ENCODE measurements at places on chromosomes 2 and 18.

GRCh38 chr2:156319811-156320485 lies 12.6 kb downstream of the NR4A2 start:
- DNase-seq, result peak; percentile 54

DNA sequence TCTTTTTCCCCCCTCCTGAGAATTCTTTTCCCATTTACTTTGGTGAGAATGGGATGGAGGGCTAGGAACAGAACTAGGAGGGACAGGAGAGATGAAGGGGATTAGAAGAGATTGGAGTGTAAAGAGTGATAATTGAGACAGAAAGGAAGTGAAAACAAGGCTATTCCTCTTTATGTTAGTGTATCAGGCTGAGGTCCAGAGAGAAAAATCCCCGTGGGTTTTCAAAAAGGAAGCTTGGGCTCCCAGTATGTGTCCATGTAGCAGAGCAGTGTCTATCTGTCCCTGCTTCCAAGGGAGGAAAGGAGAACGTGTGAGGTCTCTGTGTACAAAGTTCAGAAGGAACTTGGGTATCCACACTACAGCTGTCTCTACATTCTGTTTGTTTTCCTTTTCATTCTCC lies 59.9 kb upstream of the KCNE4 start:
- DNase-seq, result no peak

DNA sequence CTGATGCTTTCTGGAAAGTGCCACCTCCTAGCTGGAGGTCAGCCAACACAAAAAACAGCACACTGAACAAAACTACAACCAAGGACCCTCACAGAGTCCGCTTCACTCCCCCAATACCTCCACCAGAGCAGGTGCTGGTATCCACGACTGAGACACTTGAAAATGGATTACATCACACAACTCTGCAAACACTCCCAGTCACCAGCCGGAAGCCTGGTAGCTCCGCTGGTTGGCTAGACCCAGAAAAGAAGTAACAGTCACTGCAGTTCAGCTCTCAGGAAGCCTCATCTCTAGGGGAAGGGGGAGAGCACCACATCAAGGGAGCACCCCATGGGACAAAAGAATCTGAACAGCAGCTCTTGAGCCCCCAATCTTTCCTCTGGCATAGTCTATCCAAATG lies 175.4 kb downstream of the LCLAT1 start:
- DNase-seq, result no peak

- DNase-seq, result no peak
Measured at GRCh38 chr2:70328921-70329561, 27.2 kb upstream of the FAM136A start.

- peak; percentile 37 for DNase-seq
Measured at GRCh38 chr2:4903656-4904348, 788.4 kb upstream of the SOX11 start.

DNA sequence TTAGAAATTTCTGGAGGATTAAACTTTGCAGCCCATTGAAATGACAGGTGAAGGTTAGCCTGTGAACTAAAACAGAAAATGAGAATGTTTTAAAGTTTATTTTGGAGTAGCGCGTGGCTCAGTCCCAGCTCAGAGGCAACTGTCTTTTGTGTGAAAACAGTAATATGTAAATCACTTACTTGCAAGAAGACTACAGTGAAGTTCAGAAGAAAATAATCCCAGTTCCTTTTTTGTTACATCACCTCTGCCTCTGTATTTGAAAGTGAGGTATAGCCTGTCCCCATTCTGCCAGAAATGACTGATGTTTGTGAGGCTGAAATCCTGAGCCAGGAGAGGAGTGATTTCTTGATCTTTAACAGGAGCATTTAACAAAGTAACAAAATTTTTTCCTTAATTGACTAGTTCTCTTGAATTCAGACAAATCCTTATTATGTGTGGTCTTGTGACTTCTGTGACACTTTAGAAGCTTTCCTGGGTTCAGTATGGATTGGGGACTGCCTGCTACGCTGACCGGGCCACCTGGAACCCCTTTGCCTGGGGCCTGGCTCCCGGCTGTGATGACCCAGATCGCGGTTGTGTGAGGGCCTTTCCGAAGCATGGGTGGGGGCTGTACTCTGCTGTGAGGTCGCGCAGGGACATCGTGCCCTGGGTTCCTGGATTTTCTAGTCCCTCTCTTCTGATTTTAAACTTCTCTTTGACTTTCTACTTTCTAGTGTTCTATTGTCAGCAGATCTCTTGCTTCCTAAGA lies 24.3 kb downstream of the TRAPPC12 start:
- no peak for DNase-seq

- DNase-seq, result peak; percentile 99
Measured at GRCh38 chr2:195656859-195657633, at the start of gene SLC39A10. Gene SLC39A10 (plus strand): TSS chr2:195657226. CDS start chr2:195680043, 22,817 bp downstream.

DNA sequence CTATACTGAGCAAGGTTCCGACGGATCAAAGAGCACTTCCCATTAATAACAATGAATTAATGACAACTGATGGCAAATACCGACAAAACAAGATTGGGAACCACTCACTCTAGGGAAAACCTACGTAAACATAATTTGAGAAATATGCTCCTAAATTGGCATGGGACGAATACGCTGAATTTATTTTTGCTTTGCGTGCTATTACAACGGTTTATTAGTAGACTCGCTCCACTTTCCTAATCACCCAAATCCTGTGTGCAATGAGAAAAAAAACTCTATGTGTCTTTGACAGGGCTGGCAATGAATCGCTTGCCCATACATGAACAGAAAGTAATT lies 536 bp upstream of the SLC25A12 start:
- no peak for DNase-seq

DNA sequence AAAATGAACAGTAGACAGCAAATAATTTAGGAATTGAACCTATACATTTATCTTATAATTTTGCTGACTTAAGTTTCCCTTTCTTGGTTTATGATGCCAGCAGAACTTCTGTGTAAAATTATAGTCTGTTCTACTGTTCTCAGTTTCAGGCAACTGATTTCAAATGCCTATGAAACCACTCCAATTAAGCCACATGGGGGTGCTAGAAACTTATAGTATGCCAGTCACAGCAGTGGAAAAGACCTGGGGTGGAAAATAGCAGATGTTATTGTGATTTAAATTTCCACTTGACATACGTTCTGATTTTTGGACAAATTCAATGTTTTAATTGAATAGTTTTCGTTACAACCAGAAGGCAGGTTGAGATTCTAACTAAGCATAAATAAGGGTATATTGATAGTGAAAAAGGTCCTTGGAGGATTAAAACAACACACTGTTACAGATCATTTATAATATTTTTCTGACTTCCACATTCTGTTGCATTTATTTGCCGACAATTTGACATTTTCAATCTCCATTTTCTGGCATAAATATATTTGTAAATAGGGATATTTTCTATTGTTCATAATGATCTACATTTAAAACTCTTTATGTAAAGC lies 61.4 kb downstream of the CPS1 start:
- no peak for DNase-seq

DNA sequence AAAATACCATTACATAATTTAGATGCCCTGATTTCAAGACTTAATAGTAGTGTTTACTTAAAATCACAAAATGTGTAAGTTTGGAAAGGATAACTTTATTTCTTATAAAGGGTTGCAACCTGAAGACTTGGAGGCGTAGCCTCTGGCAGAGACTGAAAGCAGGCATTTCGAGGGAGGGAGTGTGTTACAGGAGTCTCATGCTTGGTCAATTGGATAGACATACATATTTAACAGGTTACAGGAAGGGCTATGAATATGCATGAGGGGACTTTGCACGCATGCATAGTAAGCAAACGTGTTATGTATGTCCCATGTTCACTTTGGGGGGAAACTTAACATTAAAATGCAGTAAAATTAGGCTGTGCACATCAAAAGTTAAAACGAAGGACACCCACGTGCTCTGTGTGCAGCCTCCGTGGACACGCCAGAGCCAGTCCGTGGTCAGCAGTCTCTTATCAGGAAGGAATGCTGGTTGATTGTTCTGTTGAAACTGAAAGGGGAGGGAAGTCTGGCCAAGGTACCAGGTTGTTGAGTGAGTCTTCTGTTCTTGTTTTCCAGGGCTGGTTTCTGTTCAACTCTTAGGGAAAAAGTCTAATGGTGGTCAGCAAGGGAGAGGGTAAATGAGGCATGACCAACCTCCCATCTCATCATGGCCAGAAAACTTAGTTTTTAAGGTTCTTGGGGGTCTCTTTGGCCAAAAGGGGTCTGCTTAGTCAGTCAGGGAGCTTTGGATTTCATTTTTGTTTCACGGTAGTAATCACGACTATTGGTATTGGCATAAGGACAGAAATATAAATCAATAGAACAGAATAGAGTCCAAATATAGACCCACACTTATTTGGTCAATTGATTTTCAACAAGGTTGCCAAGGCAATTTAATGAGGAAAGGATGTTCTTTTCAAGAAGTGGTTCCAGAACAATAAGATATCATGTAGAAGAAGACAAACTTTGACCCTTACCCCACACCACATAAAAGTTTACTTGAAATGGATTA lies 121.9 kb downstream of the MCFD2 start:
- DNase-seq, result no peak

GRCh38 chr18:49863769-49864621 lies 50.7 kb upstream of the ACAA2 start:
- no peak for DNase-seq

DNA sequence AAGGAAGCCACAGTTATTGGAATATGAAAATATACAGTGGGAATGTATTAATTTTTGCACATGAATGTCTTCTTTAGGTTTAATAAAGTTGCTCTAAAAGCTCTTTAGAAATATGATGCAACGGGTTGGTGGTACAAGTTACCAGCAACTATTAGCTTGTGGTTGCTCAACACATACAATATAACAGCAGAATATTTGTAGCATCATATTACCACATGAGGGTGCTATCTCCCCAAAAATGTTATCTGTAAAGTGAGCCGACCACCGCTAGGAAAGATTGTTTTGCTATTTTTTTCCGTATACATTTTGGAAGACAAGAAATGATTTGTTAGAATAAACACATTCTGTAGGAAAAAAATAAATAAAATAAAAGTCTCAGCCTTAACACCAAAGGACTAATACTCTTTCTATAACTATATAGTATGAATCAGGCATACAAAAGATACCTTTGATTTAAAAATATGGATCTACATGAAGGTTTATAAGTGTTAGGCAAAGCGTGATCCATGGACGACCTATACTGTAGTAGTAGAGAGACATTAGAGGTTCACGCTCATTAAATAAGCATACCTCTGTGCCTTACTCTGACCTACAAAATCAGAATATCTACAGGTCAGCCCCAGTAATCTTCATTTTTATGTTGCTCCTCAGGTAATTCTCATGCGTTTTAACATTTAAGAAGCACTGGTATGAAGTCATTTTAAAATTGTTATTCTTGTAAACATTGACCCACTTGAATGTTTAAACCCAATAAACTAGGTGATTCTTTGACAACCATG lies 1110.6 kb upstream of the ACVR2A start:
- DNase-seq, result no peak

DNA sequence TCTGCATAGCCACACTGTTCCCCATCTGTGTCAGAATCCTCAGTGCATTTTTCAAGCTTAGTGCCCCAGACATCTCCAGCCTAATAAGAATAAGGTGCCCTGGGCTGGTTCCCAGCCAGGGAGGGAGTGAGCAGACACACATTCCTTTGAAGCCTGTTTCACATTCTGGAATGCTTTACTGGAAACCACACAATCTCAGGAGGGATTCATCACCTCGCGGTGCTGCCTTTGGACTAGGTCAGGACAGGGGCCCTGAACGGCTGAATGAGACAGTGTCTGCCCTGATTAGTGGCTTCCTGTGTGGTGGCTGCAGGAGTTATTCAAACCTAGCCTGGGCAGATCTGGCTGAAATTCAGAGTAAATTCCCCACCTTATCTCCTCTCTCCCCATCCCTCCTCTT lies 108.0 kb upstream of the LDAH start:
- DNase-seq, result no peak
